Spinal cord (tissue), 10 donors: ENCODE measurements at places on chromosomes 2 and 18.

GRCh38 chr2:157193461-157193860 lies 64.0 kb upstream of the GALNT5 start:
- no peaks in the 10 kb centered on the region for H3K36me3 ChIP-seq
- H3K27me3 ChIP-seq, result no peaks in the 10 kb centered on the region
- H3K4me3 ChIP-seq, result no peak overlapping the region

GRCh38 chr2:144288438-144288837 lies 231.5 kb downstream of the ZEB2 start:
- no peak overlapping the region for H3K27ac ChIP-seq
- no peaks in the 10 kb centered on the region for H3K4me1 ChIP-seq
- no peak overlapping the region for H3K4me3 ChIP-seq

DNA sequence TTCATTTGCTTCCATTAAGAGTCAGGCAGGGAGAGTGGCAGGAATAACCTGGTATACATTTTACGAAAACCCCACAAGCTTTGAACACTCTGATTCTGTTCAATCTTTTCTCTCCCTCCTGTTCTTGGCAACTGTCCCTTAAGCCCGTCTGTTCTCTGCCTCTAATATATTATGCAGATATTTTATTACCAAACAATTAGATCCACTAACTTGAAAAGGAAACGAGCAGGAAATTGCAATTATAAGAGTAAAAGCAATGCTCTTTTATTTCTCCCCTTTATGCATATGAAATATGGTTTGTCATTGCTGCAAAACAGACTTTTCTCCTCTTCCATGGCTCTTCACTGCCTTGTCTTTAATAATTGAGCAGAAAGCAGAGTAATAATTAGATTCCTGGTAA lies 149.1 kb upstream of the CELF4 start:
- H3K4me3 ChIP-seq, result no peak overlapping the region
- no peaks in the 10 kb centered on the region for H3K4me1 ChIP-seq
- H3K27me3 ChIP-seq, result no peaks in the 10 kb centered on the region
- H3K27ac ChIP-seq, result no peak overlapping the region
- H3K36me3 ChIP-seq, result no peaks in the 10 kb centered on the region

DNA sequence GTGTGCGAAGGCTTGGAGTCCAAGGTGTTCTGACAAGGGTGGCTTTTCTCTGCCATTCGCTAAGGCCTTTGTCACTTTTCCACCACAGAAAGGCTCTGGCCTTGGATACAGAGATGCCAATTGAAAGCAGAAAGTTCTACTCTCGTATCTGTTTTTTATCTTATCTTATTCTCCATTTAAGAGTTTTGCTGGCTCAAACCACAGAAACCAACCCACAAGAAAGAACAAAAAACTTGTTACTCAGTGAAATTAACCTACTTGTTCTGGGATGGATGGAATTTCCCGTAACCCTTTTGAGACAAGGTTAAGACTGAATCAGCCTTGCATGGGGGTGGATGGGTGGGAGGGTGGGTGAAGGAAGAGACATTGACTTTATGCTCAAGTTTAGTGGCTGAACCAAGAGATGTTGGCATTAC lies 221.7 kb downstream of the CDH20 start:
- H3K27ac ChIP-seq, result no peak overlapping the region
- no peak overlapping the region for H3K4me3 ChIP-seq
- H3K4me1 ChIP-seq, result peaks cover 2% of the 10 kb centered on the region
- peaks cover 11% of the 10 kb centered on the region for H3K36me3 ChIP-seq
- no peak for DNase-seq

GRCh38 chr2:54977149-54977548 lies 73.1 kb downstream of the RTN4 start:
- no peak overlapping the region for H3K27ac ChIP-seq
- H3K4me1 ChIP-seq, result no peaks in the 10 kb centered on the region
- H3K36me3 ChIP-seq, result peaks cover 5% of the 10 kb centered on the region
- no peak for DNase-seq

DNA sequence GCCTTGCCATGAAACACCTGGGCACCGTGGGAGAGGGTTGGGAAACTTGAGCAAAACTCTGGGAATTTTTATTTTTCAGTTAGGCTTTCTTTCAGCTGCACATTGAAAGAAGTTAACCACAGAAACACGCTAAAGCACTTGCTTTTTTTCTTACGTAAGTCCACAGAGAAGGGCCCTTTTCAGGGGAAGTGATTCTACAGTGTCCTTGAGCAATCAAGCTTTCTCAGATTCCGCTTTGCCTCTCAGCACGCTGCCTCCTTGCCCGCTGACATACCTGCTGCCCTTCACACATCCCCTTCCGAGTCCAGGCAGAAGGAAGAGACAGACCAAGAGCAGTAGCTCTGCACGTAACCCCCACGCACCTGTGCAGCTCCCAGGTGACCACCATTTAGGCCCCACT lies 135.5 kb upstream of the MYT1L start:
- H3K4me1 ChIP-seq, result no peaks in the 10 kb centered on the region
- H3K27me3 ChIP-seq, result no peaks in the 10 kb centered on the region
- H3K36me3 ChIP-seq, result no peaks in the 10 kb centered on the region
- H3K4me3 ChIP-seq, result no peak overlapping the region
- no peak for DNase-seq

GRCh38 chr2:11681722-11682589 lies 12.0 kb upstream of the NTSR2 start:
- no peak overlapping the region for H3K4me3 ChIP-seq
- H3K27me3 ChIP-seq, result peaks cover 11% of the 10 kb centered on the region
- H3K27ac ChIP-seq, result no peak overlapping the region
- peaks cover 36% of the 10 kb centered on the region for H3K4me1 ChIP-seq
- no peak for DNase-seq

DNA sequence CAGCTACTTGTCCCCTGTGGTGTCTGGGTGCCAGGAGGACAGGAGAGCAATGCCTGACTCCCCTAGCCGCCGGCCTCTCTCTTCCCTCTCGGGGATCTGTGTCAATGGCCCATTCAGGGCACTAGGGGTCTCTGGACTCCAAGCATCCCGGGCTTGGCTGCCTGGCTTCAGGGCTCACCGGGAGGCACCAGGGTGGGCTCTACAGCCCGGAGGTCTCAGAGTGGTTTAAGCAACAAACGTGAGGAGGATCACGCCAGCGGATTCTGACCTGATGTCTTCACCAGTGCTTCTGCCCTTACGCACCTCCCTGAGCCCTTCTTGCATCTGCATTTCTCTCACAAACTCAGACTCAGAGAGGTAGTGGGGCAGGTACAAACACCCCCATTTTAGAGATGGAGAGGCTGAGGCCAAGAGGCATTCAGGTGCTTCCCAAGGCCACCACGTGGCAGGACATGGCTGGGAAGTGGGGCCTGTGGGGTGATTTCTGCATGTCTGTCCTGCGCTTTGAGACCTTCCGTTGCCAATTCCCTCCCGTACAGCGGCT lies 243.0 kb downstream of the CELF4 start:
- peaks cover 28% of the 10 kb centered on the region for H3K4me1 ChIP-seq
- peaks cover 19% of the 10 kb centered on the region for H3K36me3 ChIP-seq
- DNase-seq, result no peak
- H3K4me3 ChIP-seq, result no peak overlapping the region

DNA sequence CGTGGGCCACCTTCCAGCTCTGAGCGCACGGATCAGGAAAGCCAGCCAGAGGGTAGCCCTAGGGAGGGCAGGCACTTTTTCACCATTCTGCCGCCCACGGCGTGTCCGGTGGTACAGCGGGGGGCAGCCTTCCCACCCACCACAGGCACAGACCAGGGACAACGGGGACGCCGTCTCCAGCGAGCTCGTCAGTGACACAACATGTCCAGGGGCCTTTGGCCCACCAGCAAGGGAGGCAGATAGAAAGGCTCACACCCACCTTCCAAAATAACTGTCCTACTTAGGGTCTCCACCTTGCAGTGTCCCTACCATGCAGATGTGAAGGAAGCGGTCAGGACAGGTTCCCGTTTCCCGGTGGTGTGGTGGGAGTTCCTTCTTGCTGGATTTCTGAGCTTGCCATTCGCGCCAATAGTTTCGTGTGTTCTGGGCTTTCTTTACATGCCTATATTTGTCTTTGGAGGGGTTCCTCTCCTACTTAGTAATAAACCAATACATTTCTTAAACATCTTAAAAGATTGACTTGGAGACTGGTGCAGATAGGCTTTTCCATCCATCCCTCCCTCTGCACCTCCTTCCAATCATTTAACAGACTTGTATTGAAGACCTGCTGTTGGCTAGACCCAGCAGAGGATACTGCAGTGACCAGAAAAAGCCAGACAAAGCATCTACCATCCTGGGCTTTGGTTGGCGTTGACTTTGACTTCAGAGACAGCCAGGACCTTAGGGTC lies 872 bp downstream of the ASB1 start:
- H3K4me1 ChIP-seq, result peaks cover 31% of the 10 kb centered on the region
- no peak for DNase-seq
- no peaks in the 10 kb centered on the region for H3K27me3 ChIP-seq

GRCh38 chr18:55243857-55244256 lies 284.6 kb upstream of the CCDC68 start:
- no peak overlapping the region for H3K4me3 ChIP-seq
- no peak for DNase-seq
- peaks cover 6% of the 10 kb centered on the region for H3K36me3 ChIP-seq
- H3K27me3 ChIP-seq, result no peaks in the 10 kb centered on the region
- H3K4me1 ChIP-seq, result no peaks in the 10 kb centered on the region
- peak overlapping the region; percentile 31 for H3K27ac ChIP-seq

DNA sequence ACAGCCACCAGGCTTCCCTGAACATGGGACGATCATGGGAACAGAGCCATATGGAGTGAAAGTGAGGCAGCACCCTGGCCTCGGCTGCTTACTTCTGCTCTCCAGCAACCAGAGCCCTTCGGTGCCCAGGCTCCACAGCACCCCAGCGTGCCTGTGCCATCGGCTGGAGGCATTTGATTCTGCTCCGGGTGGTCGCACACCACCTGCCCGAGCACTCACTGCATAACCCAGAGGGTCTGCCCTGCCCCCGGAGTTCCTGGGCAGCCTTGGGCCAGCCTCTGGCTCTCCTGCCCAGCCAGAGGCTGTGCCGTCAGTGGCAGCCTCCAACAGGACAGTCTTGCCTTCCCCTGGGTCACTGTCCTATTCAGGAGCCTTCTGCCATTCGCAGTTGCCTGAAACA lies 3.9 kb downstream of the ASTL start:
- H3K4me1 ChIP-seq, result no peaks in the 10 kb centered on the region
- no peaks in the 10 kb centered on the region for H3K27me3 ChIP-seq
- no peak for DNase-seq
- H3K27ac ChIP-seq, result no peak overlapping the region
- H3K4me3 ChIP-seq, result no peak overlapping the region

GRCh38 chr2:27967076-27967475 lies 76.5 kb downstream of the BABAM2 start:
- H3K27me3 ChIP-seq, result no peaks in the 10 kb centered on the region
- no peaks in the 10 kb centered on the region for H3K36me3 ChIP-seq
- H3K4me1 ChIP-seq, result no peaks in the 10 kb centered on the region
- H3K27ac ChIP-seq, result no peak overlapping the region
- no peak for DNase-seq
- no peak overlapping the region for H3K4me3 ChIP-seq

GRCh38 chr2:102848366-102848839 lies 86.6 kb downstream of the TMEM182 start:
- no peak overlapping the region for H3K27ac ChIP-seq
- no peaks in the 10 kb centered on the region for H3K36me3 ChIP-seq
- H3K4me1 ChIP-seq, result peaks cover 12% of the 10 kb centered on the region
- no peaks in the 10 kb centered on the region for H3K27me3 ChIP-seq
- DNase-seq, result peak; percentile 69

- H3K4me3 ChIP-seq, result peak overlapping the region; percentile 96
- peak; percentile 66 for DNase-seq
- H3K27me3 ChIP-seq, result no peaks in the 10 kb centered on the region
- H3K36me3 ChIP-seq, result no peaks in the 10 kb centered on the region
- H3K27ac ChIP-seq, result peak overlapping the region; percentile 95
These were observed 575 bp downstream of the ATL2 start for GRCh38 chr2:38376346-38377049.

DNA sequence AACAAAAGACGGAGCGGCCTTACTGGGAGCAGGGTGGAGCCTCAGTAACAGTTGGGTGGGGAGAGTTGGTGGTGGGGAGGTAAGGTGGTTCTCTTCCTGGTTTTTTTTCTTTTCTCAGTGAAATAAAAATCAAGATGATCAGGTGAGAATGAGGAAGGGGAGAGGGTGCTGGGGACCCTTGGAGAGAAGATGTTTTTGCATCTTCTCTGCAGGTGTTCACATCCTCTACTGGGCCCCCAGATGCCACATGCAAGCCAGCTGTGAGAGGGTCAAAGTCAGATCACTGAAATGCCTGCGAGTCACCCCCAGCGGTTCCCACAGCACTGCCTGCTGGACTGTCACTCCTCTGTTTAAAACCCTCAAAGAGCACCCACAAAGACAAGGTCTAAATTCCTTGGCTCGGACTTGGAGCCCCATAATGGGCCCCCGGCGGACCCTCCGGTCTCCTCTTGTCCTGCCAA lies 69.8 kb upstream of the FHL2 start:
- no peak overlapping the region for H3K4me3 ChIP-seq
- H3K4me1 ChIP-seq, result no peaks in the 10 kb centered on the region
- DNase-seq, result no peak
- H3K27ac ChIP-seq, result no peak overlapping the region
- H3K36me3 ChIP-seq, result no peaks in the 10 kb centered on the region

DNA sequence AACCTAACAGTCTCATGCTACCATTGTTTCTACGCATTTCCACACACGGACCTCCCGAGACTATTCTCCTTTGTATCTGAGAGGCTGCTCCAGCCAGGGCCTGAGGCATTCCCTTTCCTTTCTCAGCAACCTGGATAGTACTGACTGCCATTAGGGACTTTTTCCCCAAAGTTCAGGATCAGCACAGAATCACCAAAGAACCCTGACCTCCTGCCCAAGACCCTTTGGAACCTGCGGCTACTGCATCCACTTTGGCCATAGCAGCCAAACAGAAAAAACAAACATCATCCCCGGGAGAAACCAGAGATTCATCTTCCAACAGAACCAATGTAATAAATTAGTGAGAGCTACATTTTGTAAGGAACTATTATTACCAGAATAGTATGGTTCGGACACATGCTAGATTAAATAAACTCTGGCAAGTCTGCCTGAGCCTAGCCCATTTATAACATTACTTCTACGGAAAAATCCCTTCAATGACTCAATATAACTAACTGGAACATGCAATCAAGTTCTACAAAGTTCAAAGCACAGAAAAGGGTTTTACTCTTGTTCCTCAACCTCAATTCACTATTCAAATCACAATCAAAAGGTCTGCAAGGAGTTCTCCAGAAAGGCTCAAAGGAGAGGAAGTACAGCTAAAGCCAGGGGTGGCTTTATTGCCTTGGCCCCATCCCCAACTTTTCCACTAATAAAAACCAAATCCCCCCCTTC lies 51.8 kb downstream of the LPIN2 start:
- H3K4me3 ChIP-seq, result no peak overlapping the region
- H3K27ac ChIP-seq, result peak overlapping the region; percentile 20
- no peak for DNase-seq
- peaks cover 3% of the 10 kb centered on the region for H3K36me3 ChIP-seq

DNA sequence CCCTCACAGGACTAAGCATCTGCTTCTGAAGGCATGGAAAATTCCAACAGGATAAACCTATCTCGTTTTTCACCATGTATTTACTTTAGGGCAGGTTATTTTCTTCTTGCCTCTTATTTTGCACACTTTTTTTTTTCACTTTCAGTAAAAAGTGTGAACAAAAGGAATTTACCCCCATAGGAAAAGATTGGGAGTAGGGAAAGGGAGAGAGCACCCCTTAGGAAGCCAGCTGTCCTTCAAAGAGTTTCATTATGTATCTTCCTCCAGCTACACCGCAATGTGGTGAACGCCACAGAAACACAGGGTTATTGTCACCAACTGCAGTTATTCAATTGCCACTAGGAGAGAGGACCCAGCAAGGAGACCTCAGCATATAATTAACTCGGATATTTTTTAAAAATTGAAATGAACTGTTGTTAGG lies 286.2 kb upstream of the VRK2 start:
- H3K4me3 ChIP-seq, result peak overlapping the region; percentile 42
- no peaks in the 10 kb centered on the region for H3K27me3 ChIP-seq
- no peak overlapping the region for H3K27ac ChIP-seq
- no peaks in the 10 kb centered on the region for H3K36me3 ChIP-seq
- no peak for DNase-seq
